Stimulated activated CD4-positive, alpha-beta T cell treated with anti-CD3 and anti-CD28 coated beads, Interleukin-4, amount 100 ng/mL, for 24 hours (primary cell): ENCODE measurements at places on chromosomes 4 and X.

- no peak for DNase-seq
Observed at GRCh38 chr4:146121757-146122156, 53.8 kb upstream of the LSM6 start.

- peak; percentile 76 for DNase-seq
Observed at GRCh38 chr4:1055721-1056590, 44.5 kb downstream of the FGFRL1 start.

DNA sequence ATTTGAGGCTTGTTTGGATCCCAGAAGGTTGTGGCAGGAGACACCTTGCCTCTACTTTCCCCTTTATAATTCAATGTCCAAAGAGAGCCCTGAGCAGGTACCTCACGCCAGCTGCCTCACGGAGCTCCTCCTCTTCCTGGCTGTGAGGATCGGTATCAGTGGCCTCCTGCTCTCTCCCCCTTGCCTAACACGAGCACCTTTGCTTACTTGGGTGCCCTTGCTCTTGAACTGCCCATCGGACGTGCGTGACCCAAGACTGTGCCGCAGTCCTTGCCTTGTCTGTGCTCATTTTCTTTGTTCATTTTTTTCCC lies 27.8 kb upstream of the MSANTD1 start:
- no peak for DNase-seq

DNA sequence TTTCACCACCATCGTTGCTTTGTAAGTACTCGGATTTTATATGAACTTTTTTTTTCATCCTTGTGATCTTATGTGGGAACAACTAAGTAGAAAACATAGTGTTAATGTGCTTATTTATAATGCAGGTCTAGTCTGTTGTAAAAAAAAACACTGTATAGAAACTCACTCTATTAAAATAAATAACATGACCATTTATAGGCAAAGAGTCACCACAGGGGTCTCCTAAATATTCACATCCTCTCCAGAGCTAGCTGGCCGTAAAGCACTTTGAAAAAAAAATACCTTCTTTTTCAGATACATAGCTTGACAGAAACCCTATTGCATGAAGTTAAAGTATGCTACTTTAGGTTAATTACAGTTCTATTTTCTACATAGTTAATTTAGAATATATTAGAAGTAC lies 11.2 kb downstream of the TMEM184C start:
- DNase-seq = no peak

GRCh38 chrX:39397561-39398199 lies 596.4 kb downstream of the MID1IP1 start:
- DNase-seq = no peak

GRCh38 chr4:45100956-45101818 lies 374.8 kb upstream of the GNPDA2 start:
- DNase-seq = no peak

GRCh38 chr4:138347561-138347960 lies 105.4 kb upstream of the SLC7A11 start:
- DNase-seq = no peak

DNA sequence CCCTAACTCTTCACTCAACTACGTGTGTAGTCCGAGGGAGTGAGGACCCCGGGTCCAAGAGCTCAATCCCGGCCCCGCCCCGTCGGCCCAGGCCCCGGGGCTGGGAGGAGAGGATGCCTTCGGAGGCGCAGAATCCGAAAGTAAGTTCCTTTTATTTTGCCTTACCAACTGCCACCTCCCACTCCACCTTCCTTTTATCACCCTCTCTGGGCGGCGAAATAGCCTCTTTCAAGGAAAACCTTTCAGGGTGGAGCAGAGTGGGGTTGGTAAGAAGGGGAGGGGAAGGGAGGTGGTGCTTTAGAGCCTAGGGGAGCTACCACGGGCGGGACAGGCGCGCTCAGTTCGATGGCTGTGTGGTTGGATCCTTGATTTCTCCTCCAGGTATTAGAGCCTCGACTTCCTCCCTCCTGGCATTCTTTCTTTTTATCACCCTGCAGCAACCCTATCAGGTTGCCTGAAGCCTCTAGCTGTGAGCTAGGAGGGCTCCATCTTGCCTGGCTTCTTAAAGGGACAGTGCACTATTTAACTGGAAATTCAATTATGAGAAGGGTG lies 191.2 kb downstream of the RRAGB start:
- peak; percentile 3 for DNase-seq
